ENCODE measurements at places on chromosomes 6 and 20.
A peak's percentile ranks its signal among the peaks of the same experiment; 100 is the strongest.

GRCh38 chr6:3457710-3458602 lies 1.1 kb upstream of the SLC22A23 start:
- no peak for DNase-seq

DNA sequence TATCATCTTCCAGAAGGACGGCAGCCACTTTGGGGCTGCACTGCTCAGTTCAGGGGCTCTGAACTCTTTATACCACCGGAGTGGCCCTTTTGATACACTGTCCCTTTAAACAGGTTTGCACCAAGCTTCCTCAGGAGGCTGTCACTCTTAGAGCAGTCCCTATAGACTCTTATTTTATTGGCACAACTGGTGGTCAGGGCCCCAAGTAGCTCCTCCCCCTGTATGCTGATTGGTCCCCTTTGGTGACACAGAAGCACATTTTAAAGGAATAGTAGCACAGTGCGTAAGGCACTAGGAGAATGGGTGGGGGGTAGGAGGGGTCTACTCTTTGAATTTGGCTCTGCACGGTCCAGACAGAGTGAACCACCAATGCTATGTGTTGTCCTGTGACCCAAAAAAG lies 122.6 kb upstream of the MLN start:
- no peak for DNase-seq

DNA sequence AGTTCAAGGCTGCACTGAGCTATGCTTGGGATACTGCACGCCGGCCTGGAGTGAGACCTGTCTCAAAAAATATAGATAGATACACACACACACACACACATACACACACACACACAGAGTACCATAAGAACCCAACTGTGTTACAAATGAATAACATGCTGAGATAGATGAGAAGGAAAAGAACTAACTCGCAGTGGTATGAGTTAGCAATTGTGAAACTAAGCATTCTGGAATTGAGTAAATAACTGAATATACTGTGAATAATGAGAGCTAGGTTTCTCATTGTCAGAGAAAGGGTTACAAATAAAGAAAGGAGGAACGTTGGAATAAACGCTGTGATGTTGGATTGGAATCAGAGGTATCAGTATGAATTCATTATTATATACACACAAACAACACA lies 14.6 kb upstream of the FAXC start:
- no peak for DNase-seq

DNA sequence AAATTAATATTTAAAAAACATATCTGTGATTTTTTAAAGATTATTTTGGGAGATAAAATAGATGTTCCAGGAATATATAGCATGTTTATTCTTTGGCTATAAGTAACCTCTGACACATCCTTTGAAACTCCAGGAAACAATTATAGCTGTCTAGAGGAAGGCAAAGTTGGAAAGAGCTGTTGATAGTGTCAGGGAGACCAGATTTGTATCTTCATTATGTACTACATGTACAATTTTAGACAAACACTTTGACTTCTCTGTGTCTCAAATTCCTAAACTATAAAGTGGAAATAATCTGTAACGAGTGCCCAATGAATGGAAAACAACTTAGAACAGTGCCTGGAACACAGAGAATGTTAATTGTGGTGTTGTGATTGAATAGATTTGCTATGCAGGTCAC lies 25.6 kb upstream of the ADGRG6 start:
- DNase-seq = no peak

- peak; percentile 44 for DNase-seq
These were observed 216.2 kb downstream of the NFATC2 start for GRCh38 chr20:51326201-51326819.

DNA sequence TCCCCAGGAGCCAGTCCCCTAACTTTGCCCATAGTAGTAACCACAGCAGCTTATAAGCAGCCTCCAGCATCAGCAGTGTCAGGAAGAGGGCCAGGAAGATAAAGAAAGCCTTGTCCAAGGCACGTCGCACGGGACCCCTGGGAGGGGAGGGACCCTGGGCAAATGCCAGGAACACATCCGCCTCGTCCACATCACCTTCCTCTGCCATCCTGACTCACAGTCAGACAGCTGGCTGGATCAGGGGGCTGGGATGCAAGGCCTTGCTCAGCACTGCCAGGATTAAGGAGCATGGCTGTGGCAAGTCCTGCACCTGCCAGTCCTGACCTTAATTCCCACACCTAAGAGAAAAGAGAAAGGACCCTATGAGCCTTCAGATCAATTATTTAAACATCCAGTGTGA lies 11.5 kb upstream of the ZBTB22 start:
- DNase-seq = no peak

- DNase-seq = peak; percentile 96
These were observed 9.8 kb upstream of the HECA start for GRCh38 chr6:139124887-139125672.

- no peak for DNase-seq
These were observed 44.5 kb upstream of the STXBP5 start for GRCh38 chr6:147159536-147160374.

GRCh38 chr6:32857156-32857891 lies 3.3 kb downstream of the PSMB9 start:
- no peak for DNase-seq

DNA sequence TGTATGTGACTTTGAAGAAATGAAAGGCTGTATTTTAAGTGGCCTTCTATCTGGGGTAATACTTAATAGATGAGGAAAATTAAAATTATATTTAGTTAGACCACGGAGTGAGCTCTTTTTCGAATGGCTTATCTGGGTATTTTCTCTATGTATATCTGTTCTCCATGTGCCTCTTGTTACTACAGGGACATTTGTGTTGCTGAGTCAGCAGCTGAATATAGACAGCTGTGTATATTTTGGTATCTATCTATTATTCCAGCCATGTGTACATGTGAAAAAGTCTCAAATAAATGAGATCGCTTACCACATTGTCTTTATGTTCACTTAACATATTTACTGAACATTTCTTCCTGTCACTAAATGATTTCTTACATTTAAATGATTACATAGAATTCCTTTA lies 57.2 kb downstream of the TMEM200A start:
- no peak for DNase-seq

DNA sequence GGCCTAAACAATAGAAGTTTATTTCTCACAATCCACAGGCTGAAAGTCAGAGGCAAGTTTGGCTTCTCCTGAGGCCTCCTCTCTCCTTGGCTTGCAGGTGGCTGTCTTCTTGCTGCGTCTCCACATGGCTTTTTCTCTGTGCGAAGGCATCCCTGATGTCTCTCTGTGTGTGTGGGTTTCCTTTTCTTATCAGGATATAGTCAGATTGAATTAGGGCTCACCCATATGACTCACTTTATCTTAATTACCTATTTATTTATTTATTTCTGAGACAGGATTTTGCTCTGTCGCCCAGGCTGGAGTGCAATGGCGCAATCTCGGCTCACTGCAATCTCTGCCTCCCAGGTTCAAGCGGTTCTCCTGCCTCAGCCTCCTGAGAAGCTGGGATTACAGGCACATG lies 30.7 kb downstream of the LINC00237 start:
- DNase-seq = no peak

DNA sequence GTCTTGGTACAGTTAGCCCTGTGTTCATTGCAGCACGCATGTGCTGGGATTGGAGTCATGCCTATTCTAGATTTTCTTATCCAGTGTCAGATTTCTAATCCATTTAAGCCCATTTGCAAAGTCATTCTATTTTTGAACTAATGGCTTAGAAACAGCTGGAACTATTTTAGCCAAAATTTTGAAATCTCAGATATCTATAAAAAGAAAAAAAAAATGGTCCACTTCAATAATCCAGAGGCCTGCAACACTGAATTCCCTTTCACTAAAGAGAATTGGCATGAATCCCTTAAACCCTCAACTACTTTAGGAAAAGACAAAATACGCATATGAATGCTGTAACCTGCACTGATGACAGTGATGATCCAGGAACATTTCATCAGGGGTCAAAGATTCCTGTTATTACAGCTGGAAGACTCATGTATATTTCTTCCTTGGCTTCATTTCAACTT lies 1.5 kb downstream of the COL21A1 start:
- DNase-seq = no peak

GRCh38 chr20:63773571-63774241 lies 34.1 kb downstream of the SLC2A4RG start:
- DNase-seq = no peak

- DNase-seq = no peak
These were observed 212.7 kb downstream of the BCKDHB start for GRCh38 chr6:80319196-80319595.
